ENCODE measurements at places on chromosomes 3 and 15.

DNA sequence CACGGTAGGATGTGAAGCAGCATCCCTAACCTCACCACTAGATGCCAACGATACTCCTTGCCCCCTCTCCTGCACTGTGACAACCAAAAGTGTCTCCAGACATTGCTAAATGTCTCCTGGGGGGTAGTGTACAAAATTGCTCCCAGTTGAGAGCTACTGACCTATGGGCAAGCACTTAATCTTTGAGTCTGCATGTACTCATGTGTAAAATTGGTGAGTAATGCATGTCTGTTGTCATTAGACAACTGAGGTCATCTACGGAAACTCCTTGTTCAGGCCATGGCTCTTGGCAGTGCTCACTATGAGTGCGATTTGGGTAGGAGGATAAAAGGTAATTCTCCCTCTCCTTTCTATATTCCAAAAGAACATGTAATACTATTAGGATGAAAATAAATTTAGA is 29.2 kb downstream of the PDHB start:
- no peak for DNase-seq

GRCh38 chr3:114671741-114672510 is 378.1 kb downstream of the TIGIT start:
- no peak for DNase-seq

- DNase-seq, result no peak
These were observed 263.9 kb upstream of the TGFBR2 start for GRCh38 chr3:30342318-30343060.

GRCh38 chr3:126136428-126137220 is 43.8 kb downstream of the ALDH1L1 start:
- DNase-seq, result no peak

DNA sequence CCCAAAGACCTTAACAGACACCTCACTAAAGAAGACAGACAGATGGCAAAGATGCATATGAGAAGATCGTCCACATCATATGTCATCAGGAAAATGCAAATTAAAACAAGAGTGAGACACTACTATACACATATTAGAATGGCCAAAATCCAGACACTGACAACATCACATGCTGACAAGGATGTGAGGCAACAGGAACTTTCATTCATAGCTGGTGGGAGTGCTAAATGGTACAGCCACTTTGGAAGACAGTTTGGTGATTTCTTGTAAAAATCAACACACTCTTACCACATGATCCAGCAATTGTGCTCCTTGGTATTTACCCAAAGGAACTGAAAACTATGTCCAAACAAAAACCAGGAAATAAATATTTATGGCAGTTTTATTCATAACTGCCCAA is 17.6 kb downstream of the CHDH start:
- no peak for DNase-seq

- DNase-seq, result no peak
These were observed 3.0 kb downstream of the ROBO2 start for GRCh38 chr3:77042882-77043281.

- no peak for DNase-seq
These were observed 110.6 kb downstream of the DTWD1 start for GRCh38 chr15:49731187-49732099.

DNA sequence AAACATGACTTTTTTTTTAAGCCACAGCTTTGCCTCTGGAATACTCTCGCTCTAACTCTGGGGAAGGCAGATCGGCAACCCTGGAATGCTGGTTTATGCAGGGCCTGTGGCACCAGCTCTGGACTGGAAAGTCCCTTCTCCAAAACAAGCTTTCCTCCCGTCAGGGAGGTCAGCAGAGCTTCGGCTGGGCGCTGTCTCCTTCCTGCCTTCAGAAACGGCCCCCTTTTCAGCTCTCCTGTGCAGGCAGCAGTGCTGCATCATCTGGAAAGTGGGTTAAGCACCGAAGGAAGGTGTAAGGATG is 42.7 kb upstream of the SKOR1 start:
- no peak for DNase-seq

DNA sequence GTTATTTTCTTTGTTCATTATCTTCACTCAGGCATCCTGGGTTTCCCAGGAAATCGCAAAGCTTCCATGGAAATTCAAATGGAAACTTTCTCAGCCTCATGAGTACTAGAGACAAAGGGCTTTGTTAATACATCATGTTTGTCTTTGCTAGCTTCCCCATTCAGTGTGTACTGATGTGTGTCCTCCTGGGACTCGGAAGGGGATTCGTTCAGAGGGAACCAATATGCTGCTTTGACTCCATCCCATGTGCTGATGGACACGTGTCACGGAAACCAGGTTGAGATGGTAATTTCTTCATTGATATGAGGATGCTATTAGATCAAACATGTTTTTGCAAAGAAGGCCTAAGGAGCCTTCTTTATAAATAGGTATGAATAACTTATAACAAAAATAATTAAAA is 87.0 kb upstream of the KCNAB1 start:
- no peak for DNase-seq

DNA sequence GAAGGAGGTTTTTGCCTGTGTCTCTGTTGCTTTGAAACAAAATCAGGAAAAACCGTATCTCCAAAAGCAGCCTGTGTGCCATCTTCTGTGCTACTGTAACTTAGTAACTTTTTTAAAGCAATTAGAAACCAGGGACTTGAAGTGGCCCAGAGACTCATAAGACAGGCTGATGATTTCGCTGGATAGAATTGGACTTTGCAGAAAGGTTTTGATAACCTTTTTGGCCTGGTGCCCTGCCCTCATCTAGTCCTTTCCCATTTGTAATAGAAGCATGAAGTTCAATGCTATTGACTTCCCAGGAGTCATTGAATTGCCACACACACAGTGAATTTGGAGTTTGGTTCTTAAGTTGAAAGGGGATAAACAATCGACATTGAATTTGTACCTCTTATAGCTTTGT is 157.2 kb downstream of the PTPRG start:
- no peak for DNase-seq

- no peak for DNase-seq
These were observed 52.7 kb downstream of the TLE3 start for GRCh38 chr15:70045045-70045444.

GRCh38 chr3:59737241-59737640 is 687.4 kb upstream of the CFAP20DC start:
- no peak for DNase-seq

GRCh38 chr3:57890874-57891273 is 117.3 kb upstream of the FLNB start:
- DNase-seq, result no peak

- DNase-seq, result no peak
These were observed 631.5 kb upstream of the NR2F2 start for GRCh38 chr15:95698951-95699350.

DNA sequence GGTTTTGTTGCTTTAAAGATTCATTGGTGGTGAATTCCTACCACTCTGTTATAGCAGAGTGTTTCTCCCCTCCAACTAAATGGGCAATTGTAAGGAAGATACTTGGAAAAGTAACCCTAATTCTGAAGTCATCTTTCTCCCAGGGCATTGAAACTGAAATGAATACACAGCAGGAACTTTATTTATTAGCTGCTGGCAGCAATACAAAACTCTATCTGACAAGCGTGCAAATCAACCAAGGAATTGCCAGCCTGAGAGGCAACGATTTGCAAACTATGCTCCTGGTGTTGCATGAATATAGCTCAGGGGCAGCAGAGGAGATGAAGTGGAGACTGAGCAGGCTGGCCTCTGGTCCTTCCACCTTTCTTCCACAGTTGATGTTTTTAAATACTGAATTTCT is 48.9 kb downstream of the CD200R1 start:
- DNase-seq, result no peak

GRCh38 chr3:107825556-107825955 is 265.3 kb downstream of the CD47 start:
- no peak for DNase-seq

GRCh38 chr3:186073641-186074040 is 35.2 kb downstream of the ETV5 start:
- DNase-seq, result no peak

- DNase-seq, result no peak
These were observed 165.3 kb upstream of the TBL1XR1 start for GRCh38 chr3:177362626-177363025.

- DNase-seq, result no peak
These were observed 36.1 kb upstream of the CSPG5 start for GRCh38 chr3:47614788-47615187.

DNA sequence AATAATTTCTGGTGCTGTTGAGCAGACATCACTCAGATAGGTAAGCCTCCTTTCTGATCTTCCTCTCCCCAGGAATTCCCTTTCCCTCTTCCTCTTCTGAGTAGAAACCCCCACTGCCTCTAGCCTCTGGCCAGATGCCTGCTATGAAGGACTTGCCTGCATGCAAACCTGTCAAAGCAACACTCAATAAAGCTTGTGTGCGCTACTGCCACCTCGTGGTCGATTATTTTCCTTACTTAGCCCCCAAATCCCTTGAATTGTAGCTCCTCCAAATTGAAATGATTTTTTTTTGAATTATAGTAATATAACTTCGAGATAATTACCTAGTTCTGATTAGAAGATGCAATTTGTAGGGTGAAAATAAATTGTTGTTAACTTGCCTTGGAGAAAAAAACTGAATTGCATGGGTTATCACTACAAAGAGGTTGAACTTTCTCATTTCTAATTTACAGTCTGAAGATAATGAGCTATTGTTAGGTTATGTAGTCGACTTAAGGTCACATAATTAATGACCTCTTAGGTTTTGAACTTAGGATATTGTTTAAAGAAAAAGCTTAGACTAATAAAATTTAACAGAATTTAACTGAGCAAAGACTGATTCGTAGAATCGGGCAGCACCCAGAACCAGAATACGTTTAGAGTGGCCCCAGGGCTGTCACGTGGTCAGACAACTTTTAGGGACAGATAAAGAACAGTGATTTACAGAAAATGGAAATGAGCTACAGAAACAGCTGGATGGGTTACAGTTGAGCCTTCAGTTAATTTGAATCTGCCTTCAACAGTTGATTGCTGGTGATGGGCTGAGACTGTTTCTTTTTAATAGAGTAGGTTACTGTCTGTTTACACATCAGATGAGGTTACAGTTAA is 269.3 kb downstream of the ARPP21 start:
- DNase-seq, result peak; percentile 8

DNA sequence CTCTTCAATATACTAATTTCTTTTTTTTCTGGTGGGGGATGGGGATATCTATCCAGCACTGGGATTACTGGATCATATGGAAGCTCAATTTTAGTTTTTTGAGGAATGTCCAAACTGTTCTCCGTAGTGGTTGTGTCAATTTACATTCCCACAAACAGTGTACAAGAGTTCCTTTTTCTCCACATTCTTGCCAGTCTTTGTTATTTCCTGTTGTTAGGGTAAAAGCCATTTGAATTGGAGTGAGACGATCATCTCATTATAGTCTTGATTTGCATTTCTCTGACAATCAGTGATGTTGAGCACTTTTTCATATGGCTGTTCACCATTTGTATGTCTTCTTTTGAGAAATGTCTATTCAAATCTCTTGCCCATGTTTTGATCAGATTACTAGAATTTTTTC is 12.8 kb upstream of the WDR49 start:
- no peak for DNase-seq

- DNase-seq, result no peak
These were observed 41.9 kb upstream of the MAP4 start for GRCh38 chr3:48058091-48058490.

DNA sequence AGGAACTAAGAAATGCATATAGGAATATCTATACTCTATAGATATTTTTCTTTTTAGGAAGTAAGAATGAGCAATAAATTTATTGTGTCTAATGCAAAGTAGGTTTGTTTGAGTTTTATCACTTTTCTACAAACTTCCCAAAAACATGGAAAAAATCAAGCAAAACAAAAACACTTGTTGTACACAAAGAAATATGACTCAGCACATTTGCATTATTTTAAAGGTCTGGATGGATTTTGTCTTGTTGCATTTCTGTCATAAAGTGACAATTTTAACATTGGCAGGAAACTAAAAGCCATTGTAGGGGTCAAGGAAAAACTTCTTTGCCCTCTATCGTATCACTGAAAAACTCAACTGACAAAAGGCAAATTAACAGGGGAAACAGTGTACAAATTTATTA is 267.2 kb downstream of the PYDC2 start:
- no peak for DNase-seq

DNA sequence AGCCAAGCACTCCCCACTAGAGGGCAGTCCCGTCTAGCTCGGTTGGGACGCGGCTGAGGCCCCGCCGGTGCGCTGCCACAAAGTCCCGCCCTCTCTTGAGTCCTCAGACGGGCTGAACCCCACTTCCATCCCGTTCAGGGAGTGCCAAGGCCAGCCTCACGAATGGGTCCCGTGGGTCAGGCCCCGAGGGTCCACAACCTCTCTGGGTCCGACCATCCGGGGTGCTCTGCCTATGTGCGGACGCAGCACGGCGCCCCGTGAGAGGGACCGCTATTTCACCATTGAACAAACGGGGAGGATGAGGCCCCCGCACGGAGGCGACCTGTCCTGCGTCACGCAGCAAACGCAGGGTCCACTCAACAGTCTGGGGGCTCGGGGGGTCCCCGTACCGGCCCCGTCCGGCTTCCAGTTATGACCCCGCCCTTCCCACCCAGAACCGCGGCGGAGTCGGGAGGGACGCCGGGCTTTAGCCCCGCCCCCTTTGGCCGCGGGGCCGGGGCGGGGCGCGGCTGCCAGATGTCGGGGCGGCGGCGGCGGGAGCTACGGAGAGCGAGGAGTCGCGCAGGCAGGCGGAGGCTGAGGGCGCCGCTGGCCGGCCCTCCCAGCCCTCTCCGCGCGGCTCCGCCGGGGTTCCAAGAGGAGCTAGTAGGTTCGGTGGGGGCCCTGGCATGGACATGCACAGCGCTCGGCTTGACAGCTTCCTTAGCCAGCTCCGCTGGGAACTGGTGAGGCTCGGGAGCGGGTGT is at the start of gene INKA1:
TSS of gene INKA1 (plus strand) at position 543 of the 746 bp plus-strand sequence. CDS start at position 675, 132 bp downstream.
- peak; percentile 88 for DNase-seq

GRCh38 chr3:185423178-185423577 is 60.2 kb downstream of the MAP3K13 start:
- no peak for DNase-seq

- DNase-seq, result no peak
These were observed 156.9 kb downstream of the MEGF11 start for GRCh38 chr15:66096688-66097058.

- DNase-seq, result no peak
These were observed 116.6 kb downstream of the SEC22A start for GRCh38 chr3:123318374-123318773.

Measured in activated naive CD4-positive, alpha-beta T cell treated with Interleukin-2 at 50 U/mL for 16 hours (primary cell).